DMS53 (cell line): ENCODE measurements at places on chromosomes 2 and 18.
A peak's percentile ranks its signal among the peaks of the same experiment; 100 is the strongest.

DNA sequence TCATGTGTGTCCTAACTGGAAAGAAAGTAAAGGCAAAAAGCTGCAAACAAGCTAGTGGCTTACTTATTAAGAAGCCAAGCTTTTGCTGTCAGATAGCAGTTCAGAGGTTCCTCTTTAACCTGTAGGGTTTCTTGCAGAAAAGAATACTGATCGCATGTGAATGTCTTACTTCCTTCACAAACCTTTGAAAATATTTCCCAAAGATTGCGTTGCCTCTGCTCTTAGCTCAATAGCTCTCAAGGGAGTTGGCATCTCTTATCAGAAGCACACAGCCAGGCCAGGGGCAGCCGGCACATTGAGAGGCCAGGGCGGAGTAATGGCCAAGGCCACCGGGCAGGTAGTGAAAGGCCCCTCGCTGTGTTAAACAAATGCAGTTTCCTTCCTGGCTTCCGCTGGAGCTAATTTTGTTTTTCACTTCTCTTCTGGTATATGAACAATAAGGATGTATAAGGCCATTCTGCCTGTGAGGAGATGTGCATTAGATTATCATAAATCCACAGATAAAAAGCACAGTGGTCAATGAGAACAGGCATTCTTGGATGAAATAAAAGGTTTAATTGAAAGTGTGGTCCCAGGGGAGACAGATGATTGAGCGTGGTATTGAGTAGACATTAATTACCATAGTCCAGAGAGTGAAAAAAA lies 542.4 kb upstream of the NRP2 start:
- DNase-seq = no peak

DNA sequence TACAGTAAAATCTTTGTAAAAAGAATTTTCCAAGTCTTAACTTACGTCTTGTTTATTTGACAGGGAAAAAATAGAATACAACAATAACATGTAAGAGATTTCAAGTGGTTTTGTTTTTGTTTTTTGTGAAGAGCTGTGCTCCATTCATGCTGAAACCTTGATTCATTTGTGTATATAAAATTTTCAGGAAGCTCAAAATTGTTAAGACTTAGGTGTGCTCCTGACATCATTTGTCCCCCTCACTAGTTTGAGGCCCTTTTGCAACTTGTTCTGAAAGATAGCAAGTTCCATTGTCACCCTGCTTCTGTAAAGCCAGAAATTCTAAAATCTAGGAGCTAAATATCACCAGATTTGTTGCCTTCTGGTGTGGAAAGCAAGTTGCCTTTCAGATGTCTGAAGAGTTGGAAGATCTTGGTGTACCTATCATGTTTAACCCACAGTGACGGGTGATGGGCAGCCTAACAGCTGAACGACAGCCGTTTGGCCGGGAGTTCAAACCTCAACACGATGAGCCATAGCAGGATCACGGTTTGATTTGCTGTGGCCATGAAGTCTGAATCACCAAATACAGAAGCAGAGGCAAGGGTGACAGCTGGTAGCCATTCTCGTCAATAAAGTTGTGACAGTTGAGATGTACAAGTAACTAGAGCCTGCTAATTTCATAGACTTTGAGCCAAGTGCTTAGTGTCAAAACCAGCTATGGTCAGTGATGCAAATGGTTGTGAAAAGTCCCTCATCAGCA lies 205.5 kb upstream of the SP5 start:
- DNase-seq = no peak

GRCh38 chr2:143819190-143819735 lies 690.0 kb downstream of the ARHGAP15 start:
- DNase-seq = no peak

DNA sequence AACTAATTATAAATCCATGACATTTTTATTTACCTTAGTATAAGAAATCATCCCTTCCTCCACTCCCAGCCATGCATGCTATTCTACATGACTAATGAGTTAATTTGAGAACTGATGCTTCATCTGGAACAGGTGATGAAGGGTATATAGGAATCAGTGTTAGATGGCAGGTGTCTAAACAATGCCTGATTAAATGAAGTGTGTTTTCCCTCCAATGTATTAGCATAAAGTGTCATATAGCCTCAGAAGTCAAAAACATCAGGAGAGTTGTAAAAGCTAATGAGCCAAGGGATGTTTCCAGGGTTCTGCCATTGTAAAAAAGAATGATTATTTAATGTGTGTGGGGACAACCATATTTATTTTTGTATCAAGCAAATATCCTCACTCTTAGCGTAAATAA lies 913.8 kb downstream of the DCC start:
- DNase-seq = peak; percentile 35

DNA sequence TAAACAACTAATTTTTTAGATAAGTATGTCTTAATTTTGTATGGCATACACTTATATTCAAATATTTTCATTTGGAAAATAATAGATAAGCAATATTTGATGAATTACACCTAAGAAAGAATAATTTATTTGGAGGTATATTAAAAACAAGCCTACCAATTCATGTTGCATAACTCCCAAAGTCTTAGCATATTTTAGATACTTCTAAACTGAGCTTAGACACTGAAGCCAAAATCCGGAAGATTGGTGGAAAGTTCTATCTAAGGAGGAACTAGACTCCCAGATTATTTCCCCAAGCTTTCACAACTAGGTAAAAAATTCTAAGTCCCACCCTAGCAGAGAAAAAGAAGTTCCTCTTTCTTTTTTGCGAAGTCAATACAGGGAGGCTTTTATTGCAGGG lies 221.0 kb upstream of the MMADHC start:
- no peak for DNase-seq

- no peak for DNase-seq
Measured at GRCh38 chr2:96089356-96090195, 26.8 kb downstream of the ADRA2B start.

DNA sequence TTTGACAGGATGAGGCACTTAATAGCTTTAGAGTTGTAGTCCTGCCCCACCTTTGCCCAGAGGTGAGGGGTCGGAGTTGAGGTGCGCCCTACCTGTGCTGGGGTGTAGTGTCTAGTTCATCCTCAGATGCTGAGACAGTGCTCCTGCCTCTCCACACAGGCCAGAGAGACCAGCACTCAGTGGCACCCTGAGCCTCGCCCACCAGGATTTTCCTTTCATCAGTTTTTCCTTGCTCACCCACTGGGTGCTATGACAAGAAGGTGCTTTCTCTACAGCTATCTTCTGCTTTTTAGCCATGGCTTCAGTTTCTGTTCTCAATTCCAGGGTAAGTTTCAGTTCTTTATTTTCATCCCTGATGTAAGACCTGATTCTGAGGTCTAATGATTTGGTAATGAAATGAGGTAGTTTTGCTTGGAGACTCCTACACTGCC lies 16.8 kb upstream of the TMEM131 start:
- no peak for DNase-seq

DNA sequence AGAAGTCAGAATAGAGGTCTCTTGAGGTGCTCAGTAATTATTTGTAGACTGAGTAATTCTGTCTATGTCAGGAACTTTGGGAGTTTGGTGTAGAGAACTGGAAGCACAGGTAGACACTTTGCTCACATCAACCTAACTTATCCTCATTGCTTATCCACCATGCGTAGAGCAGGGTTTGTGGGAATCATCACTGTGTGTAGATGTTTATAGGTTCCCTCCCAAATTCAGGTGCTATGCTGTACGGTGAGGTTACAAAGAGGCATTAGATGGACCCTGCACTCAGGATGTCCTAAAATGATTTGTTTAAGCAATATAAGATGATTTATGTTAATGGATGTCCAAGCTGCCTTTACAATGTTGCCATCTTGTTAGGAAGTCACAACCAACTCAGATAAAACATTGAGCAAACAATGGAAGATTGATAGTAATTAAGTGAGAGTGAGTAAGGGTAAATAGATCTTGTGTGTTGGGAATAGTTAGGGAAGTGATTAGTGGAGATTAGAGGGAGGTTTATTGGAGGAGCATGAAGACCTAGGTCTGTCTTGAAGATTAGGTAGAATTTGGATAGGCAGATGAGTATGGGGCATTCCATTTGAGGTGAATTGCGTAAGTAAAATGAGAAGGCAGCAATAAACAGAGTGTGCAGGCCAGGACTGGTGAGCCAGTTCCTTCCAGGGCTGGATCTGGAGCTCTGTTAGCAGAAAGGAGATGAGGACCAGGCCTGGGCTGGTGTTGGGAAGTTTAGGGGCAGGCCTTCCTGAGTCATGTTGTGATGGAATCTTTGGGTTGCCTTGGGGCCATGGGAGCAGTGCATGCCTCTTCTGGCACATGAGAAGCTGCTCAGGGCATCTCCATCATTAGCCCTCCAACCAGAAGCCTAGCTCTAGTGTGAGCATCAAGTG lies 12.1 kb downstream of the EPAS1 start:
- DNase-seq = no peak

DNA sequence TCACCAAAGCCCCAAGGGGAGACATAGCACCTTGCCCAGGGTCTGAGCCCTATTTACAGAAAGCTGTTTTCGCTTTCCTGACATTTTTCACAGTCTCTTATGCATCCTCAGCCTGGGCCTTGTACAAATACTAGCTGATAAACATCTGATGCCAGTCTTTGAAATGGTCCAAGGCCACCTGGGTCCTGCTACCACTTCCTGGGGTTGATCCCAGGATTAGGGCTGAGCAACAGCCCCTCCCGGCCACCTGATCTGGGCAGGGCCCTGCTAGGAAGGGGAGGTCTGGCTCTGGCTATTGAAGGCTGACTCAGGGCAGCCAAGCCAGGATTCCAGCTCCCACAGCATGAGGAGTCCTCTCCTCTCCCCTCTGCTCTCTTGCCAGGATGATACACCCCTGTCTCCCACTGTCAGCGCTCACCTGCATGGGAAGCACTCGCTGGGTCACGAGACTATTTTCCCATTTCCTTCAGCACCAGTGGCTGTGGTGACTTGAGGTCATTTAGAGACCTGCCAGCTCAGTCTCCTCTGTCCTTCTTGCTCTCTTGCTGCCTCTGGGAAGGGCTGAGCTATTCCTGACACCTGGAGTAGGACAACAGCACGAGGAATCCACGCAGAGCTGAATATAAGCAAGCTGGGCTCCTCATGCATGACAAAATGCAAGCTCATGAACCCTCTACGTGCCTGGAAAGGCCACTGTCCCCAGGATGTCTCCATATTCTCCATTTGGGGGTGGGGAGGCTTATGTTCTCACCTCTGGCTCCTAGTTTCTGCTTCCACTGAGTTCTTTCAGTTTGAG lies 53.0 kb upstream of the LGALSL start:
- DNase-seq = peak; percentile 77

GRCh38 chr2:104378853-104379374 lies 475.0 kb upstream of the POU3F3 start:
- peak; percentile 71 for DNase-seq

DNA sequence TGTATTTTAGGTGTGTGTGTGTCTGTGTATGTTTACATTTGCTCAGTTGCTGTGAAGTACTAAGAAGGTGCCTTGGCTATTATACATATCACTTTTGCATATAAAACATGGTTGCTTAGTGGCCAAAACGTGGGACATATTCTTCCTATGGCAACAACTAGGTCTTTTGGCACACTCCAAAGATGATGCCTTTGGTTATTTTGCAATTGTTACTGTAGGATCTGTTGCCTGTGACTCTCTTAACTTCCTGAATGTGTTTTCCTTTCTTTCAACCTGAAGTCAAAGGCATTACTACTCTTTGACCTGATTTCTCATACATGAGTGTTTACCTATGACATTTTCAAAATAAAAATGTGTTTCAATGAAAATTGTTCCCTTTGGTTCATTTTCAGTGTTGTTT lies 160.5 kb downstream of the UBE2E3 start:
- DNase-seq = no peak

- DNase-seq = no peak
Measured at GRCh38 chr2:155692106-155692505, 640.4 kb downstream of the NR4A2 start.

- no peak for DNase-seq
Measured at GRCh38 chr18:56851774-56852173, 200.6 kb downstream of the WDR7 start.

DNA sequence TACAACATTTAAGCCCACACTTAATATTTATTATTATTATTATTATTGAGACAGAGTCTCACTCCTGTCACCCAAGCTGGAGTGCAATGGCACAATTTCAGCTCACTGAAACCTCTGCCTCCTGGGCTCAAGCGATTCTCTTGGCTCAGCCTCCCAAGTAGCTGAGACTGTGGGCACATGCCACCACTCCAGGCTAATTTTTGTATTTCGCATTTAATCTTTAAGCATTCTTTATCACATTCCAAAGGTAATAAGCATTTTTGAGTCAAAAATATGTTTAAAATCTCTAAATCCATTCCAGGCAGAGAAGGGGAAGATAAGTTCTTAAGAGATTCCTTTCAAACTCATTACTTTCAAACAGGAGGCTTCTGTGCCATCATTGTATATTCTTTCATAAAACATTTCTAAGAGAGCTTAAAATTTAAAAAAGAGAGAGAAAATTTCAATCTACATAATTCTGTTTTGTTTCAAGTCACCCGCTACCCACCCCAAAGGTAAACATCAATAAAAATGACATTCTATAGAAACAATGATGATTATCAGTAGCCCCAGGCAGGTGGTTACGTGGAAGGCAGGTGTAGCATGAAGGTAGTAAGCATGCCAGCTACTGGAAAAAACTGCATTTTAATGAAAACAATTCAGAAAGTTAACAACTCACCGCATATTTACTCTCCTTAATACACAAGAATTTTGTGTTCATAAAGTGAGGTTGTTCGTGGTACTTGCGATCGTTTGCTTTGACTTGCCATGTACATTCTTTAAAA lies 84.4 kb upstream of the NARS1 start:
- peak; percentile 26 for DNase-seq

- no peak for DNase-seq
Measured at GRCh38 chr2:39368846-39369245, 68.2 kb downstream of the MAP4K3 start.

DNA sequence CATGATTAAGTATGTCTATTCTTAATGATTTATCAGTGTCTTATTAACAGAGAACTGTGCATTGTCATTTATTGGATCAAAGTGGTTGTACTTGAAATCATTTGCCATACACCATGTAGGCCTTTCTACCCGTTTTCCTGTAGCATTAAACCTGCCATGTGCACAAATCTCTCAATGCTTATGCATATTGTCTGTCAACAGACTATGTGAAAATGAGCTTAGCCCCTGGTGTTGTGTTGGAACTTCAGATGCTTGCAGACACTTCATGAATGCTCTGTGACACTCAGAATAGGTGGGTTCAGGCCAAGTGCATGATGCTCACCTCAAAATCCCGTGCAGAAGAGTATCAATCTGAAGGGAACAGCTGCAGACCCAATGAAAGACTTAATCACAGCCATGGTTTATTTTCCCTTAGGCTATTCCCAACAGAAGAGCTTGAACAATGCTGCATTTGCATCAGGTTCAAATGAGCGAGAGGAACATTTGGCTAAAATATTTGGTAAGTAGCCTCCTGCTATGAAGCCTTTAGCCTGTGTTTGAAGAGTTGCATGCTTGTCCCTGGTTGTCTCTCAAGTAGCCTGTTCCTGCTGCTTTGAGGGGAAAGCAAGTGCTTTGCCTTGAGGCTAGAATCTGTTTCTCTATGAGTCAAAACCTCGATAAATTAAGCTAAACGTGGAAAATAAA lies 6.1 kb downstream of the C2orf92 start:
- no peak for DNase-seq
